Activated naive CD4-positive, alpha-beta T cell treated with Interleukin-2 at 50 U/mL for 16 hours (primary cell): ENCODE measurements at places on chromosomes 6 and 20.

DNA sequence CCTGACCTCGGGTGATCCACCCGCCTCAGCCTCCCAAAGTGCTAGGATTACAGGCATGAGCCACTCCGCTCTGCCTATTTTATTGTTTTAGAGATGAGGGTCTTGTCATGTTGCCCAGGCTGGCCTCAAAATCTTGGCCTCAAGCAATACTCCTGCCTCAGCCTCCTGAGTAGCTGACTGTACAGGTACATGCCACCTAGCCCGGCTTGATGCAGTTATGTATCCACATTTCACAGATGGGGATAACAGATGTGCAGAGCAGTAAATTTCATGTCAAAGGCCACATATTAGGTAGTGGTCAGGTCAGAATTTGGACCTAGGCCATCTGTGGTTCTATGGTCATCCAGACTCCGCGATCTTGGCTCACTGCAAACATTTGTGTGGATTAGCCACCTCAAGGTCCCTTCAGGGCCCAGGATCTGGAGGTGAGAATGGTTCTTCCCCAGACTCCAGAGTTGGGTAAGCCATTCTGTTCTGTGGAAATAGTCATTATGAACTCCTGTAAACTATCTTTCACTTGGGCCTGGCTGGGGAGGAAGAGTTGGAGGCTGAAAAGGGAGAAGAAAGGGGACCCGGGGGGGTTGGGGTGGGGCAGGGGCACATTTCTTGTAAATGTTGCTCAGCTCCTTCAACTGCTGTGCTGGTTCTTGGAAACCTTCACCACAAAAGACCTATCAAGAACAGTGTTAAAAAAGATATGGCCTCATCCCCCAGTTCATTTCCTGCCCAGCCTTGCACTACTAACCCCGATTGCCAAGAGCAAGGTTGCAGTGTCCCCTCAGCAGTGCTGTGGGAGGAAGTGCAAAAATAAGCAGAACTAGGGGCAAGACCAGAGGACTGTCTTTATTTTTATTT, 13.0 kb downstream of the PIM1 start:
- DNase-seq = peak; percentile 58

DNA sequence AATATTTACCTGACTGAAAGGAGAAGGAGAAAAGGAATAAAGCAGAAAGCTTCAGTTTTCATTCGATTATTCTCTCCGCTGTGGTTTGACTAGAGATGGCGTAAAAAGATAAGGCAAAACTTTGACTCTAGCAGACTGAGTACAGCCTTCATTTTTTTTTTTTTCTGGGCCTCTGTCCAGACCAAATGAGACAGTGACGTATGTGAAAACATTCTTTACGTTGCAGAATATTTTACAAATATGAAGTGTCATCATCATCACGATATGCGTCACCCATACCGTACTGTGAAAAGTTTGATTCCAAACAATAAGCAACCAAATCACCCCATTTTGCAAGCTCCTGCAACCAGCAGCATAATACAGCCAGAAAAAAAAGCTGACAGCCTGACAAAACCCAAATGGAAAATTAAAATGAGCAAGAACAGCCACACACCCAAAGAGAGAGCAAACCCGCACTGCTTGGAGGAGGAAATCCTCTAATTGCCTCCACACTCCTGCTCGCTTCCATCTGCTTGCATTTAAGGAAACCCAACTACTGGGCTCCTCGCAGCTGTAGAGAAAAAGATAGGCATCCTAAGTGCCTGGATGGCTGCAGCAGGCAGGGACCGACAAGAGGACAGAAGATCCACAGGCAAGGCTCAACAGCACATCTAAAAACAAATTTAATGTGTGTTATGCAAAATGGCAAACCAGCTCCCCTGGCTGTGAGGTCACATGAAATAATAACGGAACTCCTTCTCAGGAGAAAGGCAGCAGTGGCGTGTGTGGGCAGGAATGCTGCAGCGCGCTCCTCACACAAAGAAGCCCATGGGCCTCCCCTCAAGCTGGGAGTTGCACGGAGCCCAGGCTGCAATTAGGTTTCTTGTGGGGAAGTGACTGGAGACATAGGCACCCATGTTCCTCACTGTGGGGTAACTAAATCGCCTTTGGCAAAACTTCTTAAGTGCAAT, 113.1 kb downstream of the FYN start:
- DNase-seq = peak; percentile 46

DNA sequence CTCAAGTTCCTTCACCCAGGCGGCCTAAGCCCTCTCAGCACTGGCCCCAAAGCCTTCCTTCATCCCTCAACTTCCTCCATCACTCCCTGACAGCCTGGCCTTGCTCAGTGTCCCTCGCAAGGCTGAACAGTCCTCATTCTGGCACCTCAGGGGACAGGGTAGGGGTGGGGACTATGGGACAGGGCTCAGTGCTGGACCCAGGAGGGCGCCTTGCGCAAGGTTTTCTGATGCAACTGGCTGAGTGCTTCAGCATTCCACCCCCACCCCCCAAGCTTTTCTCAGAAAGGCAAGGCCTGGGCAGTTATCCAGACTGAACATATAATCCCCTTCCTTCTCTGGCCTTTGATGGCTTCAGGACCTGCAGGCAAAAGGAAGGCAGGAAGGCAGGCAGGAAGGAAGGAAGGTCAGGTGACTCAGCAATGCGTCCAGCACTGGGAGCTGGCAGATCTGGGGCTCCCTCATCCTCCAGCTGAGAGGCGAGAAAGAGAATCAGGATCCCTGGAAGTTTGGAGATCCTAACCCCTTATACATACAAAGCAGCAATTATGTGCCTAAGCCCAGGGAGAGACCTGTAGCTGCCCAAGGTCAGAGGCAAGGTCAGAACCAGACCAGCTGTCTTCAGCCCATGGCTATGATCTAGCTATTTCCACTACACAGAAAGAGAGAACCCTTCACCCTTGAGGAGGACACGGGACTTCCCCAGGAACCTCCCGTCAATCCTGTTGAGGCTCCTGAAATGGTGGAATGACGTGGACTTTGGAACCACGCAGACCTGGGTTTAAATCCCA, 8.6 kb upstream of the TRIB3 start:
- DNase-seq = no peak

DNA sequence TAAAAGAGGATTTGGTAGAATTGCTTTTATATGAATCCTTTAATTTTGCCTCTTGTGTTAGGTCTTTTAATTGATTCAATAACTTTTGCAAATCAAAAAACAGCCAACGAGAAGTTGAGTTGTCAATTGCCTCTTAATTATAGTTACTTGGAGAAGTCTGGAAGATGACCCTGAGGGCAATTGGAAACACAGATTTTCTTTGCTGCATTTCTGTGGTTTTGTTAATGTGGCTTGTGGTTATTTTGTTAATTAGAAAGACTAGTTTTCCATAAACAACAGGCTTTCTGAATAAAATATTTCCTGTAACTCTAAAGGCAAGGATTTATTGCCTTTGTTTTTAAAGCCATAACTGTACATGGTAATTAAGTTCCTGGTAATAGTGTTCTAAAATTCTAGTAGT, 513.0 kb downstream of the EPHA7 start:
- no peak for DNase-seq

DNA sequence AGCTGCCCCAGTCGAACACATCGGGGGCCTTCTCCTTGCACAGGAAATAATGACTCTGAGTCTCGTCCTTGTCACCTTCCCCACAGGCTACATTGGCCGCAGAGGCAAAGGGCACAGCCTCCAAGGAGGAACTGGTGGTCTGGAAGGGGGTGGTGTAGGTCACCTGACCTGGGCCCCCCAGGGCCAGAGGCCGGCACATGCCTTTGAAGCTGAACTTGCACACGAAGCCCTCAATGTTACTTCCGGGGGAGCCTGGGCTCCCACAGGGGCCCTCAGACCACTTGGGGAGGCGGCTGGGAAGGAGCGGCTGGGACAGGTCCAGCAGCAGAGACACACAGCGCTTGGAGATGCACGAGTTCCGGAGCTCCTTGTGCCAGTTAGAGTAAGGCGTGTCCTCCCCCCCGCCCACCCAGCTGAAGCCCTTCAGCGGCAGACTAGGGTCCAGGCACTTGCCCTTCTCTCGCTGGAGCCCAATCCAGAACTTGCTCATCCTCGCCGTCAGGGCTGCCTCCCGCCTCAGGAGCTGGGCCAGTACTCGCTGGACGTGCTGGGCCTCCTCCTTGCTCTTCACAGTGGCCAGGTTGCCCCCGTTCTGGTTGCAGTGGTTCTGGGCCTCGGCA, 578 bp downstream of the CD93 start:
- no peak for DNase-seq

DNA sequence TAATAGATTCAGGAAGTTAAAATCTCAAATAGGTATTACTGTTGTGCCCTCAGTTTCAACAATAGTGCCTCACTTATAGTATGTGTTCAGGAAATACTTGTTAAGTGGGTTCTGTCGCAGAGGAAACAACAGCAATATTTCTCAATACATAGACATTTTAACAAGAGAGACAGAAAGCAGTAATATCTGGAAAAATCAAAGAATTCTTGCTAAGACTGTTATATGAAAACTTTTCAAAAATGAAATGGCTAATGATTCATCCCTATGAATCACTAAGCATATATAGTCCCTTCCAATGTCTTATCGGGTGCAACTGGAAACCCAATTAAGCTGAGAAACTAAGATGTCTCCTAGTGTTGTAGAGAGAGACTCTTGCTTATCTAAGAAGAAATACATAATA, 668.9 kb downstream of the TFAP2A start:
- no peak for DNase-seq

DNA sequence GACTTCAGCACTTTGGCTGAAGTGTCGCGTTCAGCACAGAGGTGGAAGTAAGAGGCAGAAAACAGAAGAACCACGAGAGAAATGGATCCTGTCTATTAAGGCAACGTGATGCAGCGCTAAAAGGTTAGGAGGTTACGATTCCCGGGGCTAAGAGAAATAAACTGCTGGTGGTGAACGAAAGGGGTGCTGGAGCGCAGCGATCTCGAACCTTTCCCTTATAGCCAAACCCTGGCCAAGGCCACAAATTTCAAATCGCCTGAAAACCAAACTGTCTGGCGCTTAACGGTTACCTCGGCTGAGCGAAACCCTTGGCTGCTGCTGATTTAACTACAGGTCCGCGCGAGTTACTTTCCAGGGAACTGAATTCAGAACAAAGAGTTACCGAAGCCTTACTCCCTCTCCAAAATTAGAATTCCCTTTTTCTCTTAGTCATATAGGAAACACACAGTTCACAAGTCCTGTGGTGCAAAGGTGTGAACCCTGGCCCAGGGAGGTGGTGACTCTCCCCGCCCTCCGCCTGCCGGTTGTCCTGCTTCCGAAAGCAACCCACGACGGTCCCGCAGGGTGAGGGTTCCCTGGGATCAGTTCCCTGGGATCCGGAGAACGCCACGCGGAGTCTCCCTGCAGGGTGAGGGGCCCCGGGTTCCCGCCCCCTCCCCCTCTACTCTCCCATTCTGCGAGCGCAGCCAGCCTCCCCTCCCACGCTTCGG, 1.3 kb upstream of the SLC35D3 start:
- DNase-seq = peak; percentile 13

DNA sequence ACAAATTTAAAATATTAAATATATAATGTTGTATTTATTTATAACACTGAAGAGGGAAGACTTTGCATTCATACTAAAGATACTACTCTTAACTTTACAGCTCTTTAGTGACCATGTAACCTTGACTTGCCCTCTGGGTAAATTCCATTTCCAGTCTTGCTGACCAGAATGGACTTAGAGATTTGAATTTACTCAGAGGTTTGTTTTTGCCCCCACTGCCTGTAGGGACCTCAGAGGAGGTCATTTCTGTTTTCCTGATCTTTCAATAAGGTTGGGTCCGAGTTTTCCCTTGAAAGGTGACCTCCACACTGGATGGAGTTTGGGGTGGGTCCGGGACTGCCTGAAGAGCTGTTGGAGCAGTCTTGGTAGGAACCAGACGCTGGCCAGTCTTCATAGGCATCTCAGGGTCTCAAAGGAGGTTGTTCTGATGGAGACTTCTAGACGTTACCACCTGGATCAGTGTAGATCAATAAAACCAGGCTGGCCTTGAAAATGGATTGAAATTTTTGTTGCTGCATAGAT, 26.0 kb downstream of the DCBLD1 start:
- DNase-seq = no peak

DNA sequence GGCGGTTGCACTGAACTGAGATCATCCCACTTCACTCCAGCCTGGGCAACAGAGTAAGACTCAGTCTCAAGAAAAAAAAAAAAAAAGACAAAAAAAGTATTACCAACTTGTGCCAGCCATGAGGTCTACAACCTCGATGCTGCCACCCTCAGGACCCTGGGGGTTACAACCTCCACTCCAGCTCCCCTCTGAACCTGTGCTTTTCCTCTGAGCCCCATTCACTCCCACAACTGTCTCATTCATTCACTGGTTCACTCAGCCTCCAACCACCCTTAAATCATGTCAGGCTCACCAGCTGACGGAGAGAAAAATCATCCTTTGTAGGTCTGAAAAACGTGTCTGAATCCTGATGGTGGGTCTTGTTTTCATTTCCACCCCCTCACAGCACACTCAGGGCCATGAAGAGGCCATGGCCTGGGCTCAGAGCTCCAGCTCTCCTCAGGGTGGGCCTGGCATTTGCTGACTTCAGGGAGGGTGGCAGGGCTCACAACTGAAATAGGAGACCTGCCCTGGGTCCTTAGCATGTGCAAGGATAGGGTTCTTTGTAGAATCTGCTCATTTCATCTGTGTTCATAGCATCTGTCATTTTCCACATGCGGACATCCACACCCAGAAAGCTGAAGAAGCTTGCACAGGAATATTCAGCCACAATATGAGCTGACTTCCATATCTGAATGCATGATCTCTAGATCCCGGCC, 1.9 kb upstream of the ULBP1 start:
- peak; percentile 36 for DNase-seq

DNA sequence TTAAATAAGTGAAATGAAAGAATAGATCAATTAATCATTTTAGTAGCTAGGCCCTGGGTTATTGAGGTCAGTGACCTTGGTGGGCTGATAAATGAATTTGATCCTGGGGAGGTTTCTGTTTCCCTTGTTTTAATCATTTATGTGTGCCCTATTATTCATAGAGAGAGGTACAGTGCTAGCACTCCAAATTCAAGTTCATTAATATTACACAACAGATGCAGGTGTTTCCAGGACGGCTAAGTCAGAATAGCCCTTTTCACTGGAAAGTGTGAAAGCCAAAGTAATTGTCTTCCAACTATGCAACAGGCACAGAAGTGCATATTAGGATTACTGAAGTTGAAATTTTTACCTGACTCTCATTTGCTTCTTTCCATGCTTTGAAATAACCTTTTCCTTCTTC, 61.7 kb upstream of the SGK1 start:
- DNase-seq = no peak

DNA sequence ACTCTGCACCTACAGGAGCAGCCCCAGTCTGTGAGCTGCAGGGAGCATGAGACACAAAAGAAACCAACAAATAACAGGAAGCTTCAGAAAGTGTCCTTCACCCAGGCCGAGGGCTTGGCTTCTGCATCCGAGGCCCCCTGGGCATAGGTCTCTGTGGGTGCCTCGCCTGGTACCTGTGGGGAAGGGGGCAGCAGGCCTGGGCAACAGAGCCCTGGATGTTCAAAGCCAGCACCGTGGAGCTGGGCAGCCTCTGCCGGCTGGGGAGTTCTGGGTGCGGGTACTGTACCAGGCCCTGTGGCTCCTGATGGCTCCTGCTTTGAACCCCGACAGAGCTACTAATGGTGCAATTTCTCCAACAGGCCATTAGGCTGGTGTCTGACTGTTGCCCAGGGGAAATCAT, 55.7 kb downstream of the TMEM242 start:
- DNase-seq = no peak
